ENCODE measurements at places on chromosomes 2 and 18.

DNA sequence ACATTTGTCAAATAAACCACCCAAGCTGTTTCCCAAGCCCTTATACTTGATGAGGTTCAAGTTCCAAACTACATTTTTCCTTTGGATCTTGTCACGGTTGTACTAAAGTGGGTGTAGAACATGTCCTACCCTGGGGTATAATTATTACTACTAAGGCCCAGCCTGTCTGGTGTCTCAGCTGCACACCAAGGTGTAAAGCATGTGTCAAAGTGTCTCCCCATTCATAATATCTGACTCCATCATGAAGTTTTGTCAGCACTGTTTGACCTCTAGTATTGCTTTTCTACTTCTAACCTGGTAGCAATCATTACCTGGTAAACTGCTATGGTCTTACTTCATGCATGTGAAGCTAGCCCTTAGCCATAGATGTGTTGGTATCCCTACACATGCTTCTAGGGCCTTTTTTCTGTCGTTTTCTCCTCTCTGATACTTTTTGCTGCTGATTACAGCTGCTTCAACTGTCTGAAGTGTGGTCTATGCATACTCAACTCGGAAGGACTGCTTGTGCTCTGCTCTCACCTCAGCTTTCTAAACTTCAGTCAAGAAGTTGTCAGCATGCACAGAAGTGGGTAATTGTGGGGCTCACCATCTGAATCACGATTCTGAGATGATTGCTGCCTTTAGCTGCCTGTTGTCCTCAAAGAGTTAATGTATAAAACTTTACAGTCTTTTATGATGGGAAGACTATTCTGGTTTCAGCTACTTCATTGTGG, 445.7 kb upstream of the TRIB2 start:
- DNase-seq: no peak

DNA sequence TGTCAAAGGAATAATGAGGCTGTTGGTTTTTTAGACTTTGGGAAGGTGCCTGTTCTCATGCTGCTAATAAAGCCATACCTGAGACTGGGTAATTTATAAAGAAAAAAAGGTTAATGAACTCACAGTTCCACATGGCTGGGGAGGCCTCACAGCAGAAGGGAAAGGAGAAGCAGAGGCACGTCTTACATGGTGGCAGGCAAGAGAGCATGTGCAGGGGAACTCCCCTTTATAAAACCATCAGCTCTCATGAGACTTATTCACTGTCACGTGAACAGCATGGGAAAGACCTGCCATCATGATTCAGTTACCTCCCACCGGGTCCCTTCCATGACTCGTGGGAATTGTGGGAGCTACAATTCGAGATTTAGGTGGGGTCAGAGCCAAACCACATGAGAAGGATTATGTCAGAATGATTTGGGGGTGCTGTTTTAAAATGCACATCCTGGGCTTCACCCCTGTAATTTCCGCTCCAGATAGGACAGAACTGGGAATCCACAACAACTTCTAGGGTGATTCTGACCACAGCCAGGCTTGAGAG, 37.8 kb downstream of the TCF7L1 start:
- DNase-seq: no peak

GRCh38 chr2:19676770-19677169, 225.0 kb downstream of the TTC32 start:
- DNase-seq: no peak

GRCh38 chr2:205657579-205657978, 24.7 kb upstream of the NRP2 start:
- no peak for DNase-seq

DNA sequence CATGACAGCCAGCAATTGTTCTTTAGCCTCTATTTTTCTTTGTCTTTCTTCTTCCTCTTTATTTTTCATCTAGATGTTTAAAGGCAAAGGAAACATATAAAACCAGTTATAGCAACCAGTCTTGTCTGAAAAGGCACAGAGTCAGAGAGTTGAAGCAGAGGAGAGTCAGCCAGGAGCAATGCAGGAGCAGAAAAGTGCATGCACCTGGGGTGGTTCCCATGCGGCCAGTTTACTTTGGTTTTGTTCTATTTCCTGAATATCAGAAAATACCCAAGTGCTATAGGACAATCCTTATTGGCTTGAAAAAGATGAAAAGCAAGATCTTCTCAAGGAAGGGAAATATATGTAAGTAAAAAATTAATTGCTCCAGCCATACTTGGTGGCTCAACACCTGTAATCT, 44.9 kb downstream of the CFAP210 start:
- DNase-seq: no peak

DNA sequence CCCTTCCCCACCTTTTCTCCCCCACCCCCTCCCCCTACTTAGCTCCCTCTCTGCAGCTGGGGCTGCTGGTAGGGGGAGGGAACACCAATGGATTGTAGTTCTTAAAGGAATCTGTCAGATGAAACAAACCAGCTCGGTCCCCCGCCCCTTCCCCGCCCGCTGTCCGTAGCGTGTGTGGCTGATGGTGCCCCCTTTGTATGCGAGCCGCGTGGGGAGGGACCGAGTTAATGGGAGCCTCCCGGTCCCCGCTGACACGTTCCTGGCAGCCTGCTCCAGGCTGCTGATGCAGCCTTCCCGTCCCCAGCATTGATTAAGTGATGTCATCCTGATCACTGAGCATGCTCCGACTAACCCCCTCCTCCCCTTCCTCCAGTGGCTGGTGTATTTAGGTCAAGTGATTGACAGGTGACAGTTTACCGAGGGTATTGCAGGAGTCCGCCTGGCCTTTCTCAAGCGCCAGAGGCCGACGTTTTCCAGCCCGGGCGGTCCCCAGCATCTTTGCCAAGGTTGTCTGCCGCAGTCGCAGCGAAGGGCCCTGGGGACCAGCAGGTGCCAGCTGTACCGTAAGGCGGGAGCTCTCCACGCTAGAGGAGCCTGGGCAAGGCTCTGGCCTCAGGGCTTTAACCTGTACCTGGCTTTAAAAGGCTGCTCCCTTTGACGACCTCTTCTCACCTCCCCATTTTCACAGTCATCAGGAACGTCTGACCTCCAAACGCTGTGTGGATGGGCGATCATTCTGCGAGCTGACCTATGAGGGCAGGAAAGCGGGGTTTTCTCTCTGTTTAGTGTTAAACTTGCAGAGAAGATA, 1.8 kb downstream of the KIF5C start:
- no peak for DNase-seq

- DNase-seq: no peak
Measured at GRCh38 chr2:8264981-8265380, 416.9 kb upstream of the ID2 start.

GRCh38 chr18:42614619-42615293, 500.7 kb downstream of the RIT2 start:
- no peak for DNase-seq

GRCh38 chr18:13302457-13303225, 84.1 kb downstream of the LDLRAD4 start:
- no peak for DNase-seq

- DNase-seq: no peak
Measured at GRCh38 chr2:3547915-3548314, 10.2 kb downstream of the RNASEH1 start.

DNA sequence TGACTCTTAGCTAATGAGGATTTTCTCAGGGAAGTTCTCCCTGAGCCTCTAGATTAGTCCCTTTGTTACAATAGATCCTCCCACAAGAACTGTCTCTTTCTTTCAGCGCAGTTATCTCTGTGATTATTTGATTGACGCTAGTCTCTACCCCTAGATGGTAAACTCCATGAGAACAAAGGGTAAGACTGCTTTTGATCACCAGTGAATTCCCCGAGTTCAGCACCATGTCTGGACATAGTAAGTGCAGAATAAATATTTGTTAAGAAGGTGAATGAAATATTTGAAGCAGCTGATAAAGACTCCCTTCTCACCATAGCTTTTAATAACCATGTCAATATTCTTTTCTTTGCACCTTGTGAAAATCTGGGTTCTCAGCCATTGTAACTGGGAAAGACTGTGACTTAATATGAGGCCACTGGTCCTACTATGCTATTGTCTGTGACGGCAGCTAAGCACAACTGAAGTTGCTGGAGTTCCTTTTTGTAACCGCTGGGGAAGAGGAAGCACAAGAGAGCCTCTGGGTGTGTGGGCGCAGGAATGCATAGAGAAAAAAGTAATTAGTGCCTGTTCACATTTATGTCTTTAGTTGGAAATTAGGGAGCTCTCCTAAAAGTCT, 214.7 kb downstream of the TGIF1 start:
- no peak for DNase-seq

GRCh38 chr2:46410273-46411244, 68.8 kb upstream of the TMEM247 start:
- no peak for DNase-seq

GRCh38 chr18:47815486-47816270, 114.8 kb downstream of the SMAD2 start:
- DNase-seq: no peak

GRCh38 chr2:9735335-9735734, 104.5 kb upstream of the YWHAQ start:
- no peak for DNase-seq

GRCh38 chr2:168499500-168499899, 43.4 kb downstream of the CERS6 start:
- no peak for DNase-seq

- DNase-seq: no peak
Measured at GRCh38 chr2:72027426-72028161, 120.1 kb downstream of the CYP26B1 start.

- DNase-seq: no peak
Measured at GRCh38 chr18:63552581-63552980, 10.4 kb downstream of the SERPINB12 start.

DNA sequence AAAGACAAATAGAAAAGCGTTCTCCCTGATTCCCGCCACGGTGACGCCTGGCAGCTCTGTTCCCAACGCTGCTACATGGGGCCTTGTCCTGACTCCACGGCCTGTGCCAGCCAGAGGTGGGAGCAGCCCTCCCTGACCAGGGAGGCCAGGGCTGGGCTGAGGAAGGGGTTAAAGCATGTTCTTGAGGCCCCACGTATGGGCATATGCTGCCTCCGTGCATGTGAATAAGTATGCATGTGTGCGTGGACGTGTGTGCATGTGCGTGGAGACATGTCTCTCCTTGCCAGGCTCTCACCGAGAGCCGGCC, 1.6 kb upstream of the SNED1 start:
- no peak for DNase-seq

DNA sequence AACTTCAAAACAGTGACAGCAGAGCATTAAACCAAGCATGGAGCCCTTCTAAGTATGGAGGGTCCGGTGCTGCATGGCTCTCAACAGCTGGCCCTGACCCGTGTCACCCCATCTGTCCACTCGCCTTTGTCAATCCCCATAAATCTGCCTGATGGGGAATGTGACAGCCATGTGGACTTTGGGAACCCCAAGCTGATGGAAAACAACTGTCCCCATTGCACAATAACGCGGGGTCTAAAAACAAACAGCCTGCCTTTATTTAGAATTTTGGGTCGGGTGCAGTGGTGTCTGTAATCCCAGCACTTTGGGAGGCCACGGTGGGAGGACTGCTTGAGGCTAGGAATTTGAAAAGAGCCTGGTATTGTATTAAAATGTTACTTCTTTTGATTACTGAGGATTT, 17.1 kb upstream of the THADA start:
- no peak for DNase-seq

DNA sequence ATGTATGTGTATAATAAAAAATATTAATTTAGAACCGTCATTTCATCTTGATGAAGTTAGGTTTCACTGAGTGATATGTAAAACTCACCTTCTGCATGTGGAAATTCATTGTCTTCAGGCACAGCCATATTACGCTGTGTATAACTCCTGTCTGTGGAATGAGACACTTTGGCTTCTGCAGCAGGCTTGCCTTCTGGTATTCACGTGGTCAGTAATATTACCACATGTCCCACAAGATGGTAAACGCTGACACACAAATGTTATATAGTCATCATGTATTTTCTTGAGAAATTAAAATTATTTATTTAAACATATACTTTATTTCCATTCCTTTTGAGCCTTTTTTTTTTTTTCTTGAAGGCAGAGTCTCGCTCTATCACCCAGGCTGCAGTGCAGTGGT, 25.1 kb upstream of the AAK1 start:
- no peak for DNase-seq

DNA sequence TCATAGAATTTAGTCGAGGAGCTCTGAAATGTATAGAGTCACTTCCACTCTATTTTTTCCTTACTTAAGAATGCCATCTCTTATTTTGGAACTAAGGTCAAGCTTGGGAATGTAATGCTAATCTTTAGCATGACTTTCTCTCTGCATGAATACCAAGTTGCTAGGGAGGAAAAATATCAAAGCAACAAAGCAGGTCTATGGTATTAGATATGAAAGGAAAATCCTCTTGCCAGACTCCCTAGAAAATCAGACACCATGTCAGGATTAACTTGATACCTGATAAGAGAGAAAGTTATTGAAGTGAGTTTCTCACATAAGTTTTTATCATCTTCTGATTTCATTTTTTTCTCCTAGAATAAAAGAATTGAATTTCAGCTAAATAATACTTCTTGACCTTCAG, 341.7 kb upstream of the ZNF804A start:
- DNase-seq: no peak

DNA sequence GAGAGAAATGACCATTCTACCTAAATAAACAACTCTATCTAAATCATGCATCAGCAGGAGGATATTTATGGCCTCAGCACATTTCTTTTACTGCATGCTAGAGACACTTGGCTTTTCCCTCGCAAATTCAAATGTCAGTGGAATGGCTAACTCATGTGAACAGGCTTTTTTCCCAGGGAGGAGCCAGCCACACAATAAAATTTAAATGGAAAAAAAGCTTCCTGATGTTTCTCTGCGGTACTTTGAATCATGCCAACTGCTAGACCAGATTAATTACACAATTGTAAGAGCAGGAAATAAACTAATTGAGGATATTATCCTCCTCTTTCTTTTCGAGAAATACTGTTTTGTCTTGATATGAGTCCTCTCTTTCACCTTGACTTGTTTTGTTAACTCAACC, 676.3 kb downstream of the IRS1 start:
- DNase-seq: no peak

DNA sequence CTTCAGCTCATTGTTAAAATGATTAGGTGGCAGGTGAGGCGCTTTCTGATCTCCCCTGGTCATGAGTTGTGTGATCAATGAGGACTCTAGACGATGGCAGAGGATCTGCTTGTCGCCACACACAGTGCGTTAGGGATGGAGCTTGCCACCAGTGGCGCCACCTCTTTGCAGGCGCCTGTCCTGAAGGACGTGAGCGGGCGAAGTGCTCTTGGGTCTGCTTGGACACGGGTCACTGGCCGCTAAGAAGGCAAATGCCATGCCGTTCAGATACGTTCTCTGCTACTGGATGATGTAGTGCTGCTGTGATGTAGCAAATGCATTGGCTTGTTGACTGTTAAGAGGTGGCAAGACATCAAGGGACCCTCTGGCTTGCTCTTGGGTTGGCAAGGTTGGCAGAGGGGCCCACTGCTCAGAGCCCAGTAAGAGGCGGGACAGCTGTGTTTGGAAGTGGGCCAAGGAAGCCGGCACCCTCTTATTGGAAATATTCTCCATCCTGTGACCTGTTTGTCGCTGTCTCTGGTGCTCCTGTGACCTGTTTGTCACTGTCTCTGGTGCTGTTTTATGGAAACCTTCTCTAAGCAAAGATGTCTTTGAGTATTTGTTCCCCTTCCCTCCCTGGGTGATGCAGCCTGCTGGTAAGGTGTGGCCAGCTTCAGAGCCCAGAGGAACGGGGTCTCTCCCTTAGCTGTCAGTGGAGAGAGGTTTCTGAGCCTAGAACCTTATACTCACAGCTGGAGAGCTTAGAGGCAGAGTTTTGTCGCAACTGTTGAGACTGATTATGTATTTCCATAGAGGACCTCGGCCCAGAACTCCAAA, 14.6 kb downstream of the LDLRAD4 start:
- no peak for DNase-seq

- no peak for DNase-seq
Measured at GRCh38 chr2:233746475-233747282, 13.4 kb upstream of the UGT1A1 start.

Data from stimulated activated CD8-positive, alpha-beta memory T cell treated with anti-CD3 and anti-CD28 coated beads, Interleukin-2, amount 100 ng/mL, for 1 hour (primary cell).